ENCODE measurements at places on chromosomes 4 and X.

GRCh38 chr4:93157986-93158385, 670.6 kb upstream of the ATOH1 start:
- DNase-seq, result no peak

- no peak for DNase-seq
Observed at GRCh38 chr4:119229908-119230687, 17.6 kb downstream of the USP53 start.

- no peak for DNase-seq
Observed at GRCh38 chr4:149183638-149184037, 632.0 kb downstream of the IQCM start.

DNA sequence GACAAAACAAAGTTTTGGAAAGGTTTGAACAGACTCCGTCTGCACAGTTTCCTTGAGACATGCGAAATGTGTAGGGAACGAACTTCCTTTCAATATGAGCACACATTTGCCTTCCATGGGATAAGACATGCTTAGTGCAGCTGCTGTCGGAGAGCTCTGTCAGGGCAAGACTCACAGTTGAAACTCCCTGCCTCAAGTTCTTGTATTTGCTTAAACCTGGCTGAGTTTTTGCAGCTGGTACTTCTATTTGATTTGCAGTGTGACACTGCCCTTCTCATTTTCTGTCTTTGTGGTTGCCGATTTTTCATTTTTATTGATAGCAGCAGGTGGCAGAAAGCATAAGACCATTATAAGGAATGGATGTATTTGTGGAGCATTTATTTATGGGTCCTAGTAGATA, 18.2 kb upstream of the RHOH start:
- DNase-seq, result no peak

DNA sequence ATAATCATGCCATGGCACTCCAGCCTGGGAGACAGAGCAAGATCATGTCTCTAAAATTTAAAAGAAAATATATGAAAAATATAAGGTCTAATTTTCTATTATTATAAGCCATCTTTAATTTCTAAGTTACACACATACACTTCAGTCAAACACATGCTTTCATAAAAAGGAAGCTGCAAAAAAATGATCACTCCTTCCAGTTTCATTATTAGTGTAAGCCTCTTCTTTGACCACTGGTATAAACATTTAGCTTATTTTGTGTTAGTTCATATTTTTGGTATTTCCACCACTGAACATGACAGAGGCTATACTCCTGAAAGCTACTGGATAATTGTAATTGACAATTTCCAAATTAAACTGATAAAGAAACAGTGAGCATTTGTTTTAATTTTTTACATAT, 163.3 kb upstream of the USP38 start:
- DNase-seq, result no peak

DNA sequence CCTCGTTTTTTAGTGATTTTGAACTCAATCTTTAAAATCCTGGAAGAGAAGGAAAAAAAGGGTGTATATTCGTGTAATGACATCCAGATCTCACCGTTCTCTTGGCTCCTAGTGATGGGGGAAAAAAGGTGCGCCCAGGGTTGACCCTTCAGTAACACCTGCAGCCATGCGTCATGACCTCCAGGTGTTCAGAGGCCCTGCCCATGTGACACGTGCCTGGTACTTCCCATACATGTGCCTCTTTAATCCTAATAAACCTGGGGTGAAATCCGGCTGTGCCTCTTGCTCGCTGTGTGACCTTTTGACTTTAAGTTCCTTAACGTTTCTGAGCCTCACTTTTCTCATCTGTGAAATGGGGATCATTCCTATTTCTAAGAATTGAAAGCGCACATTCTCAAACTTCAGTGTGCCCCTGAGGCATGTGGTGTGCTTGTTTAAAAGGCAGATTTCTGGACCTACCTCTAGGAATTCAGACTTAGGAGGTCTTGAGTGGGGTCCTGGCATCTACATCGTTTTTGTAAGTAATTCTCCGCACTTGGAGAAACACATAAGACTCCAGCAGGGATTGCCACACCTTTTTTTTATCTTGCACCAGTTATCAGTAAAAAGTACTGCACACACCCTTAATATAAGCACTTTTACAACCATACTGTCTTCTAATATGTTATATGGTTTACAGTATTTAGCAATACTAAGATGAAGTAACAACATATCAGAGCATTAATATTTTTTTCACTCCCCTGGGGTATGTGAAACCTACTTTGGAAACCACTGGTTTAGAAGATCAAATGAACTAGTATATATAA, 90.1 kb downstream of the RELL1 start:
- no peak for DNase-seq

DNA sequence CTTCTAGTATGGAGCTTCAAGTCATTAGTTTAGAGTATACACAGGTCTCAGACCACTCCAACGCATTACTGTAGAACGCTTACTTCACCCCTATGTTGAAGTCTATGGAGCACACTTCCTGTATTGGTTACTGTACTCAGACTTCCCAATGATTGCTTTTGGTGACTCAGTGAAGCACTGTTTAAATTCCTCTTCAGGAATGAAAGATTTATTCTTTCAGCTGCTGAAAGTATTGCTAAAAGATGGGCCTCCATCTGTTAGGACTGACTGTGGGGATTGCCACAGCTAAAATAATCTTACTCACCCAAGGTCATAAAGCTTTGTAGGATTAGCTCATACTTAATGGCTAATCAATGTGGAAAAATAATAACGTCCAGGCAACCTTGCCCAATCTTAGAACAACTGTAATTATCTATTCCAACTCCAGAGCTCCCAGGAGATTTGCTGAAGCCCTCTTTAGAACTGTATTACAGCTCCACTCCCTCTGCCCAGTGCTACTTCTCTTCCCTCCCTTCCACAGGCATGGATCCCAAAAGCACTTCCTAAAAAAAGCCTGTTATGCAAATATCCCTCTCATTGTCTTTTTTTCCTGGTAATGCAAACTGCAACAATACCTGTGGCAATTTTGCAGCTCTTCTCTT, 281.9 kb upstream of the HS3ST1 start:
- DNase-seq, result no peak

- DNase-seq, result no peak
Observed at GRCh38 chr4:90190525-90190924, 63.3 kb downstream of the CCSER1 start.
